Articular chondrocyte of knee joint (primary cell): ENCODE measurements at places on chromosomes 3 and 15. TPM values are rescaled to one million over a fixed set of nuclear protein-coding genes. Genes with fewer than 3 reads are reported as not detected.

The LTF gene
- 0.26 TPM in 1 of 2 replicates, not detected in the other for total RNA-seq

The DZIP1L gene
- 32.0 and 32.9 TPM in 2 replicates for total RNA-seq

The PPM1L gene
- total RNA-seq: 10.3 and 10.6 TPM in 2 replicates

The MITF gene
- total RNA-seq: 32.4 and 46.4 TPM in 2 replicates

The SLC12A1 gene
- total RNA-seq: not detected in 2 replicates

The XIRP1 gene
- total RNA-seq: not detected in 2 replicates

The PRSS50 gene
- under 0.01 TPM in 1 of 2 replicates, not detected in the other for total RNA-seq

The CTXN2 gene
- total RNA-seq: not detected in 2 replicates

The ADGRG7 gene
- total RNA-seq: 0.11 TPM in 1 of 2 replicates, not detected in the other

The CAND2 gene
- total RNA-seq: 6.7 and 6.9 TPM in 2 replicates

The PLA2G4E gene
- total RNA-seq: not detected in 2 replicates

The PLA2G4B gene
- total RNA-seq: 0.32 and 1.6 TPM in 2 replicates

The CRTAP gene
- total RNA-seq: 301 and 358 TPM in 2 replicates

The ALPK3 gene
- total RNA-seq: 0.78 and 2.8 TPM in 2 replicates

The FGF12 gene
- not detected in 2 replicates for total RNA-seq

The CGNL1 gene
- total RNA-seq: 4.7 and 8.1 TPM in 2 replicates

The SLC6A1 gene
- under 0.01 TPM in 1 of 2 replicates, not detected in the other for total RNA-seq

The SELENOS gene
- 72.2 and 80.6 TPM in 2 replicates for total RNA-seq

The PRRT3 gene
- total RNA-seq: 4.6 and 5.5 TPM in 2 replicates

The CHRNB4 gene
- total RNA-seq: not detected in 2 replicates

The IQCF5 gene
- total RNA-seq: not detected in 2 replicates

The DAPK2 gene
- 14.8 and 20.4 TPM in 2 replicates for total RNA-seq

The CCK gene
- 0.13 TPM in 1 of 2 replicates, not detected in the other for total RNA-seq

The MFAP1 gene
- 23.9 and 32.3 TPM in 2 replicates for total RNA-seq

The SLC22A13 gene
- total RNA-seq: 0.86 and 1.0 TPM in 2 replicates

The ACSBG1 gene
- 0.13 TPM in 1 of 2 replicates, not detected in the other for total RNA-seq

The LRRIQ4 gene
- total RNA-seq: under 0.01 TPM in 1 of 2 replicates, not detected in the other

The IVD gene
- 33.5 and 35.7 TPM in 2 replicates for total RNA-seq

The COL6A5 gene
- total RNA-seq: not detected in 2 replicates

The THAP10 gene
- total RNA-seq: 2.4 and 2.7 TPM in 2 replicates

The KLF15 gene
- total RNA-seq: 1.5 and 2.2 TPM in 2 replicates

The SLC26A6 gene
- 20.8 and 27.6 TPM in 2 replicates for total RNA-seq

The FOXB1 gene
- not detected in 2 replicates for total RNA-seq

The ADAMTS7 gene
- total RNA-seq: 3.1 and 5.1 TPM in 2 replicates

The ACVR2B gene
- total RNA-seq: 2.5 and 3.4 TPM in 2 replicates

The GOLGA6B gene
- not detected in 2 replicates for total RNA-seq

The EOMES gene
- total RNA-seq: not detected in 2 replicates

The CORO2B gene
- 5.9 and 6.1 TPM in 2 replicates for total RNA-seq

The NR2E3 gene
- not detected in 2 replicates for total RNA-seq

The CPN2 gene
- total RNA-seq: under 0.01 TPM in 1 of 2 replicates, not detected in the other

The DLL4 gene
- total RNA-seq: 0.11 TPM in 1 of 2 replicates, not detected in the other
